ENCODE measurements at places on chromosomes 5 and 9.
A peak's percentile ranks its signal among the peaks of the same experiment; 100 is the strongest.

DNA sequence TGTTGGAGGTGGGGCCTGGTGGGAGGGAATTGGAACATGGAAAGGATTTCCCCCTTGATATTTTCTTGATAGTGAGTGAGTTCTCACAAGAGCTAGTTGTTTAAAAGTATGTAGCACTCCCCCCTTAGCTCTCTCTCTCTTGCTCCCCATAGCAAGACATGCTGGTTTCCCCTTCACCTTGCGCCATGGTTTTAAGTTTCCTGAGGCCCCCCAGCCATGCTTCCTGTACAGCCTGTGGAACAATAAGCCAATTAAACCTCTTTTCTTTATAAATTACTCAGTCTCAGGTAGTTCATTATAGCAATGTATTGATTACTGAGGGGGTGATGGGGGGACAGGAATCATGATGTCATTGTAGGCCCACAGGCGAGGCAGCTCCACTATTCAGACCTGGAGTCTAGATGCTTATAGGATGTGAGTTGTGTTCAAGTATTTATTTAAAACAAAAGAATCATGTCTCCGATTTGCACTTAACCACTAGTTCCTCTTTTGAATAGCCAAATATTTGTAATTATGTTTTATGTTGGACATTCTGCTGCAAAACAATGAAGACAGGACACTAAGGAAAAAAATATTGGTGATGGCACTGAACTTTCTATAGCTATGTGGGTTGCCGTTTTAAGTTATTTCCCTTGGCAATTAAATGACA lies 156.6 kb downstream of the TMEM38B start:
- DNase-seq = no peak

DNA sequence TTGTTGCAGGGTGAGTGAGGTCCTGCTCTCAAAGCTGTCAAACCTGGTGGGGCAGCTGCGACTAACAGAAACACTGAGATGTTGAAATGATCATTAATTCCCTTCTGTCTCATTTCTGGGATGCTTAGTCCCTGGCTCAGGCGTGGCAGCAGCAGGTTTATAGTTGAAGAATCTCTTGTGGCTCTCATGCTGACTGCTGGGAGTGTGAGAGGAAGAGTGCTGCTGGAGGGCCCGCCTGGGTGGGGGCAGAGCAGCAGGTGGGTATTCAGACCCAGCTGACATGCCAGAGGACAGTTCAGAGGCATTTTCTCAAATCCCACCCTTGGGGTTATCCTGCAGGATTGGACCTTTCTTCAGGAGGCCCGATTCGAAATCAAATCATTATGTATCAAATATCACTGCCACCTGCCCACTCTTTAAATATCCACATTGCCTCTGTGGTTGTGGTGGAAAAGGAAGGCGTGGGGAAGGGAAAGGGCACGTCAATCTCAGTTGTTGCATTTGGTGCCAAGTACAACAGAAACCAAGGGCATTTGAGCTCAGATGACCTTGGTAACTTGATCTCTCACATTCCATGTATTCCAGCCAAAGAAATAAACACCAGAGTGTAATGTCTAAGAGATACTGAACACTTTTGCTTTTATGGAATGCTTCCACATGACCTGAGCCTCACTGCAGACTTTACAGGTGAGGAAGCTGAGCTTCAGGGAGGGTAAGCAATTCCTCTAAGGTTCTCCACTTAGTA lies 224.3 kb downstream of the AOPEP start:
- no peak for DNase-seq

DNA sequence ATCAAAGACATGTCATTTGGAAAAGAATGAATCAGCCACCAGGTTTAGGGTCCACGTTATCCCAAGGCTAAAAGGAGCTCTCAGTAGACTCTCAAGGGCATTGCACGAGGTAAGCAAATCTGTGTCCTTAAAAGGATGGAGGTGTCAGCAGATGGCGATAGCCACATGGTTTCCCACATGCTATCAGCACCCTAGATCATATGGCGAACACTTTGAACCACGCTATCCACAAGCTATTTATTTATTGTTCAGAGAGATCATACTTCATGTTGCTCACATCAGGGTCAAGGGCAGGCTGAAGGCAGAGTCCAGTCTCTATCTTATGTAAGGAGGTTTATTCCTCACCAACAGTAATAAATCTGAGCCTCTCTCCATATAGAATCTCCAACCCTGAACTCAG lies 43.7 kb downstream of the CDH6 start:
- DNase-seq = no peak

- no peak for DNase-seq
These were observed 168.6 kb downstream of the MACROH2A1 start for GRCh38 chr5:135230251-135230925.

DNA sequence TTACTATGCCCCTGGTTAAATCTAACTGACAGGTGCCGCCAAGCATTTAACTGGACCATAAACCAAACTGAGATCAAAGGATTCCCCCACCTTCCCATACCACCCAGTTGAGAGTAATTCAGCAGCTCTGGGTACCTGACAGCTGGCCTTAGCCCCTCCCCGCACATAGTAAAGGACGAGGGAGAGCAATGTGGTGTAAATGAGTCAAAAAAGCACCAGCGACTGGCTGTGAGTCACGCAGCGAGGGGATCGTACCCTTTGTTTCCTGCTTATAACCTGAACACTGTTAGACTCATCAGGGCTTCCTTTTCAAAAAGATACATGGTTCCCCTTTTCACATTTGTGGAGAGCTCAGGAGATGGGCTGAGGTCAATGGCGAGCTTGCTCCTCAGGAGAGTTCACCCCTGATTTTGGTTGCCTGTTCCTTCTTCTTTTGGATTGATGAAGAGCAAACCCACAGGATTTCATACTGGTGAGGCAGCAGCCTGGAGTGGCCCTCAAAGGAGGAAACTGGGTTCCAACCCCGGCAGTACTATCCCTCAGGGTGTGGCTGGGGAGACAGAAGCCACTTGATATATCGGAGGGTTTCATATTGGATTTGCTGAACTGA lies 71.5 kb downstream of the ANKRD33B start:
- peak; percentile 93 for DNase-seq

DNA sequence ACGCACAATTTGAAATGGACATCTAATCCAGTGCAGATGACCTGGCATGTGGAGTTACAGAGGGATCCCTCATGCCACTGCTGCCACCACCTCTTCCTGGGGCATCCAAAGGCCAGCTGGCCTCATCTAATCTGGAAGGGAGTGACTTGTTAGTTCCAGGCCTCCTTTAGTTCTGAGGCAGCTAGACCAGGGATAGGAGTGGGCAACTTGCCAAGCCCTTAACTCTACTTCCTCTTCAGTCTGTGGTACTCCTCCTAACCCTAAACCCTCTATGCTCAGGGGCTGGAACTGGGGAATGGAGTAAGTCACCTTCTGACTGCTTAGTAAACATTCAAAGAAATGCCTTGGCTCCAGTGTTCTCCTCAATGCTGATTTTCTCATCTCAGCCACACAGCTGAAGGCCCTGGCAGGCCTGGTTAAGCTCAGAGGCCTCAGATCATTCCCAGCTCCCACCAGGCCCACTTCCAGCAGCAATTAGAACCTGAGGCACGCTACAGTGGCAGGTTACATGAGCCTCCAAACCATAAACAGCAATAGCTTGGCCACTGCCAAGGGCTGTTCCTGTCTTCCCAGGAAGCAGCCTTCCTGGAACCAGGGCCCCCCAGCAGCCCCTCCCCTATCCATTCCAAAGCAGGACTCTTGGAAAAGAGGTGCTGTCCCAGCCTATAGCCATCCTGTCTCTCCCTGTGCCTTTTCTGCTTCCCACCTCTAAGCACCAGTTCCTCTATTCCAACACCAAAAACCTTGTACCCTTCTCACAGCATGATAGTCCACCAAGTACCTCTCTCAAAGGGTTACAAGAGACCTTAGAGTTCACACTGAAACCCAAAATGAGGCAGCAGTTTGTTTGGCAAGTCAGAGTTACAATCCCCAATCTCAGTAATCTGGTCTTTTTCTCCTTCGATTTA lies 2.0 kb downstream of the EIF4EBP3 start:
- DNase-seq = peak; percentile 33

DNA sequence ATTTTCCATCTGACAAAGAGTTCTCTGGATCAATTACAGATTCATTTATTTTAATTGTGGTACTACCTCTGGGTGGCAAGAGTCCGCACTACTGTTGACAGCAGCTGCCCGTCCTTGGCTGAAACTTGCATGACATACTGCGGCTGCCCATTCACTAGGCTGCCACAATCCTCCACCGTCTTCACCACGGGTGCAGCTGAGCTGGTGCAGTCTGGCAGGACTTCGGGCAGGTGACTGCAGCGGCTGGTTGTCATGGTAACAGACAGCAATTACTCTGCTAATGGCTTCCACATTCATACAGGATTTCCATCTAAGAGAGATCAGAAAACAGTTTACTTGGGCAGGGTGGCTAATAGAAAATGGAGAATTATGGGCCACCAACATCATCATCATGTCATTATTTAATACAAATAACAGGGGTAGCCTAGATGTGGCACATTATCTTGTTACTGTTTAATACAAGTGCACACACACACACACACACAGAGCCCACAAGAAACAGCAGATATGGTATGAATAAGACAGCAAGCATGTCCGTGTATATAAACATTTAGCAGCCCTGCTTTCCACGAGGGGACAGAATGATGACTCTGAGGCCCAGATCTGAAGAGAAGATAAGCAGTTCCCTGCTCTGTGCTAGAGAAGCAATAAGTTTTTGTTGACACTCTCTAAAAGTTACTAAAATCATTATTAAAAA lies 112.3 kb downstream of the MARCHF3 start:
- DNase-seq = no peak

- peak; percentile 50 for DNase-seq
These were observed 7.2 kb downstream of the INSL6 start for GRCh38 chr9:5178126-5178805.

DNA sequence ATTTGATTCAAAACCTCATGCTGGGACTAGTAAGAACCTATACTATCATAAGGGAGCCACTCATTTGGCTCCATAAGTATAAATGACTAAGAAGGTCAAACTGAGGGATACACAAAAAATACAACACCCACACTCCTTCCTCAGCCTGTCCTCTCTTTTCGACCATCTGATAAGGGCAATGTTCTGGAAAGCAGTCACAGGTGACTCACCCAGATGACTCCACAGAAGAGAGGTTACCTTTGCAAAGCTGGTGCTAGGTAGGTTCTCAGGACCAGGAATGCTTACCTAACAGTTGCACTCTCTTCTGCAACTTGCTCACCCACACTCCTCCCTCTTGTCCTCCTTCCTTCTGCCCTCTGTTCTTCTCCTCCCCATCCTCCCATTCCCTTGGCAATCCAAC lies 32.9 kb downstream of the LHFPL2 start:
- DNase-seq = no peak

DNA sequence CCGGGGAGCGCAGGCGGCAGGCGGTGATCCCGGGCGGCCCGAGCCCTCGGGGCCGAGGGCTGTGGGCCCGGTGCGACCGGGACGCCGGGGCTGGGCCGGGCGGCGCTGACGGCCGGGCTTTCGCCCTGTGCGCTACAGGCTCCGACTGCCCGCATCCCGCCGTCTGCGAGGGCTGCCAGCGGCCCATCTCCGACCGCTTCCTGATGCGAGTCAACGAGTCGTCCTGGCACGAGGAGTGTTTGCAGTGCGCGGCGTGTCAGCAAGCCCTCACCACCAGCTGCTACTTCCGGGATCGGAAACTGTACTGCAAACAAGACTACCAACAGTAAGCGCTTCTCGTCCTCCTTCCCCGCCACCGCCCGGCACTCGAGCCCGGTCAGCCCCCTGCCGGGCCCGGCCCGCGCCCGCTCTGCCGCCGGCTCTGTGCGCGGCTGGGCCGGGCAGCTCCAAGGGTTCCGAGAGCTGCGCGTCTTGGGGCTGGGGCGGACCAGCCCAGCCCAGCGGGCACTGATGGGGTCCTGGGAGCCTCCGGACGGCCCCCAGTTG lies 1.6 kb downstream of the LMX1B start:
- DNase-seq = peak; percentile 73

GRCh38 chr5:149344151-149344550 lies 1.1 kb upstream of the GRPEL2 start:
- no peak for DNase-seq

- DNase-seq = no peak
These were observed 494 bp downstream of the PTCH1 start for GRCh38 chr9:95516221-95516733.

GRCh38 chr5:153784277-153784676 lies 254.4 kb downstream of the FAM114A2 start:
- no peak for DNase-seq

DNA sequence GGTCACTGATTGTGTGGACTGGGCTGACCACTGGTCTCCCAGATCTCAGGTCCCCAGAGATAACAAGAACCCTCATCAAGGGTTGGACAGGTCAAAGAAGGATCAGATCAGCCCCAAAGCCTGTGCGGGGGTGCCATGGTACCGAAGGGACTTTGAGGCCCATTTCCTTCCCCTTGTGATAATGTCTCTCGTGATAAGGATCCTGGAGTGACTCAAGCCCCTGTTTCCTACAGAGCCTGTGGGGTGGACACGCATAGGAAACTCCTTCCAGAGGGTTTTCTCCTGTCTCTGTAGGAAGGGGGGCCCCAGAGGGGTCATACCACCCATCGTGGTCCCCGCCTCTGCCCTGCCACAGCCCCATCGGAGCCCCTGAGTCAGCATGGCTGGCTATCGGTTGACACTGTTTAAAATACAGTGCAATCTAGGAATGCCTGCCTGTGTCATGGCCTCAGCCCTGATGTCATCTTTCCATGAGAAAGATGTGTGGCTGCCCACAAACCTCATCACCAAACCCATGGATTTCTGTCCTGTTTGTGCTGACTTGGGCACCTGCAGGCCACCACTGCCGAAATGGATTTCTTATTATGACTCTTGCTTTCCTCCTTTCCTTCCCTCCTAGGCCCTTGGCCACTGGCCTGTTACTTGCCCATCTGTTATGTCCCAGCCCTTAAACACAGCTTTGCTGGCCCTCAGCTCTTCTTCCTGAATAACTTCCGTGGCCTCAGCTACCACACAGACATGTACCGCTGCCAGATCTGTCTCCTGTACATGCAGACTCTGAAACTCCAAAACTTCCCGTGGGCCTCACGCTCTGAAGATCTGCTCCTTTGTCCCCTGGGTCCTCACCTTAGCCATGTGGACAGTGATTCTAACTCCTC lies 2.9 kb upstream of the CSF2 start:
- DNase-seq = peak; percentile 56

GRCh38 chr9:2177121-2177520 lies 162.0 kb downstream of the SMARCA2 start:
- no peak for DNase-seq

GRCh38 chr9:99808454-99808853 lies 13.2 kb upstream of the NR4A3 start:
- DNase-seq = no peak

DNA sequence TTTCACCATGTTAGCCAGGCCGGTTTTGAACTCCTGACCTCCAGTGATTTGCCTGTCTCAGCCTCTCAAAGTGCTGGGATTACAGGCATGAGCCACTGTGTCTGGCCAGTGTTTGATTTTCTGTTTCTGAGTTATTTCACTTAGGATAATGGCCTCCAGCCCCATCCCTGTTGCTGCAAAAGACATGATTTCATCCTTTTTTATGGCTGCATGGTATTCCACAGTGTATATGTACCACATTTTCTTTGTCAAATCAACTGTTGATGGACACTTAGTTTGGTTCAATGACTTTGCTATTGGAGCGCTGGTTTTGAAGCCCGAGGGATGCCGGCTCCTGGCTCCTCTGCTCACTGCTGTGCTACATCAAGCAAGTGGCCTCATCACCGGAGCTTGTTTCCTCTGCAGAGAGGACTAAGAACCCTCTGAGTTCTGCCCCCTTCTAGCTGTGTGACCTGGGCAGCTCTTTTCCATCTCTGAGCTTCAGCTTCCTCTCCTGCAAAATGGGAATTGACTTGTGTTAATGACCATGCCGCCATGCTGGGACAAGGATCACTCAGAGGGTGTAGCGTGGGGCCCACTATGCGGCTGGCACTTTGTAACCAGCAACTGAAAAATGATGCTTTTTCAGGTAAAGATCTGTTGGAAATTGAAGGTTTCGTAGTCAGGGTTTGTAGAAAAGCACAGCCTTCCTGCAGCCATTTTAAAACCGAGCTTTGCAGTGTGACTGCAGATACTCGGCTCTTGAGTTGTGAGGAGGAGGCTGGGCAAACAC lies 4.6 kb upstream of the NEURL1B start:
- no peak for DNase-seq

Measured in activated CD8-positive, alpha-beta memory T cell treated with anti-CD3 and anti-CD28 coated beads, Interleukin-2, amount 10 ng/mL, durations not matched to agents 7 days and 5 days (primary cell).